Right lobe of liver (tissue), 6 donors: ENCODE measurements at places on chromosomes 6 and 20.
A peak's percentile ranks its signal among the peaks of the same experiment; 100 is the strongest.

DNA sequence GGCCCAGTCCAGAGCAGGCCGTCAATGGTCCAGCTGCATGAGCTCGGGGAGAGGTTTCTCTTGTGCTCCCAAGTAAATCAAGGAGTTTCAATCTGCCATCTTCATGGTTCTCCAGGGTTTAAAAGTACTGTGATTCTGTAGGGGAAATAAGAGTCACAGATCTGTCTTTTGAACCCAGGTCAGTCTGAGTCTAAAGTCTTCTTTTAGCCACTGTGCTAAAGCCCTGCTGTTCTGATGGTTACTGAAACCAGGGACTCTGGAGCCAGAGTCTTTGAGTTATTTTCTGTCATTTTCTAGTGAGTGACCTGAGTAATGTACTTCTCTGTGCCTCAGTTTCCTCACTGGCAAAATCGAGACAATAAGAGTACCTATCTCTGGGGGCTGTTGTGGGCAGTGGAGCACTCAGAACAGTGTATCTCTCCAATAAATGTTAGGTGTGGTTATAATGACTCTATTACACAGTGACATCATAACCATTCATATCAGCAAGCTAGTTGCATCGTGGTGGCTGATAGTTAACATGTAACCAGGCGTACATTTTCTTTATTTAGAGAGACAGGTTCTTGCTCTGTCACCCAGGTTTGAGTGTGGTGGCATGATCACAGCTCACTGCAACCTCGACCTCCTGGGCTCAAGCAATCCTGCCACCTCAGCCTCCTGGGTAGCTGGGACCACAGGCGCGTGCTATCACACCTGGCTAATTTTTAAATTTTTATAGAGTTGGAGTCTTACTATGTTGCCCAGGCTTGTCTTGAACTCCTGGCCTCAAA, 74.6 kb upstream of the KCNG1 start:
- no peak for DNase-seq

DNA sequence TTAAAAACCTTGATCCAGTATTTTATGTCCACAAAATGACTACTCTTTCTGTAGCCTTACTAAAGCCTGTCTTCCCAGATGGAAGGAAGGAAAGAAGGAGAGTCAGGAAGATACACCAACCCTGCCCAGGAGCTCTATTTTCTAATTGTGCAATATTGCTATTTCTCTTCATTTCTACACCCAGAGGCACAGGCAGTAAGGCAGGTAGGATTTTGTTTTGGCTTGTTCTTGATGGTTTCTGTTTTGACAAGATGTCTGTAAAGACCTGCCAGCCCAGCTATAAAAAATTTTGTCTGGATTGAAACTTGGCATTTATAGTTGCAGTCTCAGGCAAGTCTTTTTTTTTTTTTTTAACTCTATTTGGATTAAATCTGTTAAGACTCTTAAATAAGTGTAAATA, 587.5 kb upstream of the ARID1B start:
- no peak for DNase-seq

DNA sequence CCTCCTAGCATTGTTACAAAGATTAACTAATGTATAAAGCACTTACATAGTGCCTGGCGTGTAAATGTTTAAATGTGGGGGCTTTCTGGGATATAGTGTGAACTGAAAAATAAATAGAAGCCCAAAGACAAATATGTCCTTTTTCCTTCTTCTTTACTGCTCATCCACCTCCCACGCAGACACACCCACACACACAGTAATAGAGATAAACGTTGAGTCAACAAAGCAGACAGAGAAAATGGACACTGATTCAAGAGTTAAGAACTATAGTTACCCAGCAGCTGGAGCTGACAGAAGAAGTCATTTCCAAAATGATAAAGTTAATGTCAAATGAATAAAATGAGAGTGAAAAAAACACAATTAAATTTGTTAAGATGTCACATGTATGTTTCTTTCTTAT, 68.3 kb downstream of the FHL5 start:
- no peak for DNase-seq

DNA sequence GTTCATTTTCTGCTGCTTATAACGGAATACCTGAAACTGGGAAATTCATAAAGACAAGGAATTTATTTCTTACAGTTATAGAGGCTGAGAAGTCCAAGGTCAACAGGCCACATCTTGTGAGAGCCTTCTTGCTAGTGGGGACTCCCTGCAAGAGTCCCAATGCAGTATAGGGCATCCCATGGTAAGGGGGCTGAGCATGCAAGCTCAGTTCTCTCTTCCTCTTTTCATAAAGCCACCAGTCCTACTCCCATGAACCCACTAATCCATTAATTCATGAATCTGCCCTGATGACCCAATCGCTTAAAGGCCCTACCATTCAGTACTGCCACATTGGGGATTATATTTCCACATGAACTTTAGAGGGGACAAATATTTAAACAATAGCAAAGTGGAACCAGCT, 26.5 kb downstream of the CYB5R4 start:
- no peak for DNase-seq

- DNase-seq = no peak
Observed at GRCh38 chr6:119350202-119350951, 816 bp upstream of the MAN1A1 start.

DNA sequence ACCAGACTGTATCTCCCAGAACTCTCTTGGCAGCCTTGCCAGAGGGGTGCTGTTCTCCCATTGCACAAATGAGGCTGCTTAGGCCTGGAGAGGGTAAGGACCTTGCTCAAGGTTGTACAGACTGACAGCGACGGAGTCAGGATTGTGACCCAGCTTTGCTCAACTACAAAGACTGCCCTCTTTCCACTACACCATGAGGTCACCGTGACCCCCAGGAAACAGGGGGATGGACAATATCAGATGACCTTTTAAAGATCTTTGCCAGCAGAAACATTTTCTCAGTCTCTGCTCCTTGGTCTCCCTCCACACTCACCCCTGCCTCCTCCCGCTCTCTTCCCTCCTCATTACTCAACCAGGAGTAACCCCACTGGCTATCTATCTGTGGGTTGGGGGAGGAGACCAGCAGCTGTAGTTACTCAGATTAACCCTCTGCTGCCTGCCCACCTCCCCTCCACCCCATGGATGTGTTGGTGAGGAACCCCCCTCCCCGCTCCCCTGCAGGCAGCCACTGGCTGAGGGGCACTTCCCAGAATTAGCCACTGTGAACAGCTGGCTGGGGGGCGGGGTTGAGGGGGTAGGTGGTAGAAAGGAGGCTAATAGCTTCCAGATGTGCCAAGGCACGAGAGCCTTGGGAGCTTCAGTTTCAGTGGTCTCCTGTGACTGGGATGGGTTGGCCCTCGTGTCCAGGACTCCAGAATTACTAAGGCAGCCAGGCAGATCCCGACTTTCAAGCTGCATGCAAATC, 26.9 kb upstream of the MRPS18A start:
- no peak for DNase-seq

DNA sequence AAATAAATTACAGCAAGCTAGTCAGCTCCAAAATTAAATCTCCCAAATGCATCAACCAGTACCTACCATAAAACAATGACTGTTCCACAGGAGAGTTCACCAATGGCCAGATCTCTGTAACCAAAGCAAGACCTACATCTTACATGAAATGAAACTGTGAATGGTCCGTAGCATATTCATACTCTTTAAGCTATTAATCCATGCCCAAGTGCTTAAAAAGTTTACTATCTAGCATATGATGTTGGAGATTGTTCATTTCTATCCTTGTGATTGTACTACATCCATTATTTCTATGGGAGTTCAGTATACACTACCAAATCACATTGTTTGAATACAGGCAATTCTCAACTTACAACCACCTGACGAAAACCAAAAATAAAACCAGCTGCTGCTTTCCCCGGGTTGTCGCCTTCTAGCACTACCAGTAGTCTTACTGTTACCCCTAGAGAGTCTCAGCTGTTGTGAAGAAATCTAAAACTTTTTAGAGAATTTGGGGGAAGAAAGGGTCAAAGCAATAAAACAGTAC, 38.0 kb downstream of the HIVEP2 start:
- DNase-seq = no peak

DNA sequence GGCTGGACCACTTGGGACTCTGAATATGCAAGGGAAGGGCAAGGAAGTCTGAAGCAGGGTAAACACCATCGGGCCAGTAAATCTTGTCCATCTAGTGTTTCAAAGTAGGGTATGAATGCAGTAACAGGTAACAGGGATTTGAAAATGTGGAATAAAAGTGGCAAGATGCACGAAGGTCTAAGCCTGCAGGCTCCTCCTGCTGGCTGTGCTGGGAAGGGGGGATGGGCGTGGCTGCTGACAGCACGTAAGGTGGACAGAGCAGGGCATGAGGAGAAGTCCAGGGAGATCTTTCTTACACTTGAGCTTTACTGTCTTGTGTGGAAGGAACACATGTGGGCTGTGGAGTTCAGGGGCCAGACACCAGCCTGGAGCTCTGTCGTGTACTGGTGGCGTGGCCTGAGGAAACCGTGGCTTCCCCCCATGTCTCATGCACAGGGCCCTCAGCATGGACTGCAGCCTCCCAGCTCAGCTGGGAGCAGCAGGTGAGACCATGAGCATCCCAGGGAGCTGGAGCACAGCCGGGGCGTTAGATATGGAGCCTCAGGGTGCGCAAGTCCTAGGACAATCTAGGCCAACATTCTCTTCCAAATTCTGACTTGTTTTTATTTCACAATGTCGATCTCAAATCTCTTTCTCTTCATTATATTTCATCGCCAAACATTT, 84.5 kb downstream of the SLC22A23 start:
- DNase-seq = no peak

DNA sequence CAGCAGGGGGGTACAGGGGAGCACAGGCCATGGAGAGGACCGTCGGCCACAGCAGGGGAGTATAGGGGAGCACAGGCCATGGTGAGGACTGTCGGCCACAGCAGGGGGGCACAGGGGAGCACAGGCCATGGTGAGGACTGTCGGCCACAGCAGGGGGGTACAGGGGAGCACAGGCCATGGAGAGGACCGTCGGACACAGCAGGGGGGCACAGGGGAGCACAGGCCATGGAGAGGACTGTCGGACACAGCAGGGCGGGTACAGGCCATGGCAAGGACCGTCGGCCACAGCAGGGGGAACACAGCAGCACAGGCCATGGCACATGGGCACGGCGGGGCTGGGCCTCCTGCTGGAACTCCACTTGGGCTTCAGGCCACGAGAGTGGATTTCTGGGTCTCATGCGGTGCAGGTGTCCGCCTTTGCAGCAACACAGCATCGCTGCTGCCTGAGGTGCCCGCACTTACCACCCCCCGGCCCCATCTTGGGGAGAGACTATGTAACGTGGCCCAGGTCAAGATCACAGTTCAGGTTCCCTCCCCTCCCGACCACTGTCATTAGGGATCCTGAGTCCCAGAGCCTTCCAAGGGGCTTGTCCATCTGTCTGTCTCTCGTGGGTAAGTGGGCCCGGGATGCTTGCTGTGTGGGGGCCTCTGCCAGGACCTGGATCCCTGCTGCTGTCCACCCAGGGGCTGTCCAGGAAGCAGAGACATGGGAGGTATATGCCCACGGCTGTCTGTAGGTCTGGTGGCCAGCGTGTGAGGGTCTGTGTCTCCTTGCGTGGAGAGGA, 2.5 kb downstream of the NPBWR2 start:
- DNase-seq = peak; percentile 40

DNA sequence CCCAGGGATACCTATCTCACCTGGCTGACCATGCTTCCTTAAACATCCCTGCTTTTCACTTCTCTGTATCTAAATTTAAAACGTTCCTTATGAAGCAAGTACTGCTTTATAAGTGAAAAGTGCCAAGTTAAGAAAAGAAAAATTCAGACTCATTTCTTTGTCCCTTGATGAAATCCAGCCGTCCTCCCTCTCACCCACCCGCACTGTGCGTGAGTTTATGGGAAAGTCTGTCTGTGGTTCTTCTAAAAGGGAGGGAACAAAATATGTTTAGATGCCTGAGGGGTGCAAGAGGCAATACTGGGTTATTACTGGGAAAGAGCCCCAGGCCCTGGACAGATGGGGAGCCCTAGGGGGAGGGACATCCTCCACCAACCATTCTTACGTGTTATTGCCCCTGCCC, 31.2 kb downstream of the SPDEF start:
- no peak for DNase-seq

DNA sequence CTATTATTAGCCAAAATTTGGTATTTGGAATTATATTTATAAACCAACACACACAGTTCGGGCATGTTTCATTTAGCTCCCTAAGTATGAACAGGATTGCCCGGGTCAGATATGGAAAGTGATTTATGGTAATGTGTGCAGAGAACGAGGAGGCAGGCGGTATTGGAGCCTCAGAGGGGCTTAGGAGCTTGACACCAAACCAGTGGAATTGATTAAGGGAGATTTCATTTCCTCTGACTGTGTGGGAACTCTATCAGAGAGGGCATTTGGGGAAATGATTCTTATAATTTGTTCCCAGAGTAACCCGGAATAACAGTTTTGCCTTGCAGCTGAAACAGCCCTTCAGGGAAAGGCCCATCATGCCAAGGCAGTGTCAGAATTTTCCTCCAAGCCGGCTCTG, 115.1 kb upstream of the SPTLC3 start:
- no peak for DNase-seq

DNA sequence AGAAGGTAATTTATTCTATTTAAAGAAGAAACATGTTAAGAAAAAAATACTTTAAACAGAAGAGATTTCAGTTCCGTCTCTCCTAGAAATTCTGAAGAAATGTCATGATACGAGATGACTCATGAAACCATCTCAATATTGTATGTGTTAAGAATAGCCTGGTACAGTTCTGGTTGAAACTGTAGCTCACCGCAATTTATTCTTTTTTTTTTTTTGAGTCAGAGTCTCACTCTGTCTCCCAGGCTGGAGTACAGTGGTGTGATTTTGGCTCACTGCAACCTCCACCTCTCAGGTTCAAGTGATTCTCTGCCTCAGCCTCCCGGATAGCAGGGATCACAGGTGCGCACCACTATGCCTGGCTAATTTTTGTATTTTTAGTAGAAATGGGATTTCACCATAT, 103.3 kb downstream of the ARHGAP18 start:
- no peak for DNase-seq

DNA sequence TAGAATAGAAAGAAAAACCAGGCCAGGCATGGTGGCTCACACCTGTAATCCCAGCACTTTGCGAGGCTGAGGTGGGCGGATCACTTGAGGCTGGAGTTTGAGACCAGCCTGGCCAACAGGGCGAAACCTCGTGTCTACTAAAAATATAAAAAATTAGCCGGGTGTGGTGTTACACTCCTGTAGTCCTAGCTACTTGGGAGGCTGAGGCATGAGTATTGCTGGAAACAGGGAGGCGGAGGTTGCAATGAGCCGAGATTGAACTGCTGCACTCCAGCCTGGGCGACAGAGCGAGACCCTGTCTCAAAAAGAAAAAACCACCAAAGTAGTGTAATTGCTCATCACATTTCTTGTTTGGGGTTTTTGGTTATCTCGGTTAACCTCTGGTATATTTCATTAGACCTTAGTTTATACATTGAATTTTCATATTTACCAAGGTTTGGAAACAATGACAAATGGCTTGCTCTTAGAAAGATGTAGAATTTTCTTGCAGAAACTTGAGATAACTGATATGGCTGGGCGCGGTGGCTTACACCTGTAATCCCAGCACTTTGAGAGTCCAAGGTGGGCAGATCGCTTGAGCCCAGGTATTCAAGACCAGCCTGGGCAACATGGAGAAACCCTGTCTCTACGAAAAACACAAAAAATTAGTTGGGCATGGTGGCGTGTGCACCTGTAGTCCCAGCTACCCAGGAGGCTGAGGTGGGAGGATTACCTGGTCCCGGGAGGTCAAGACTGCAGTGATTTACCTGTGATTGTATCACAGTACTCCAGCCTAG, 14.2 kb downstream of the ITCH start:
- DNase-seq = no peak

GRCh38 chr20:15045246-15045645, 707.8 kb upstream of the FLRT3 start:
- DNase-seq = no peak

- no peak for DNase-seq
Observed at GRCh38 chr6:24576447-24576846, 69.5 kb downstream of the KIAA0319 start.
